ENCODE measurements at places on chromosomes 7 and 10. TPM values are rescaled to one million over a fixed set of nuclear protein-coding genes. Genes with fewer than 3 reads are reported as not detected.

The DEPP1 gene
- total RNA-seq, result 84.9 TPM

The HDAC9 gene
- 30.6 TPM for total RNA-seq

The BEND7 gene
- 31.2 TPM for total RNA-seq

The ADRB1 gene
- total RNA-seq, result 0.99 TPM

All from testis (tissue), 5 donors.